HT1080 (cell line): ENCODE measurements at places on chromosomes 6 and 20.

DNA sequence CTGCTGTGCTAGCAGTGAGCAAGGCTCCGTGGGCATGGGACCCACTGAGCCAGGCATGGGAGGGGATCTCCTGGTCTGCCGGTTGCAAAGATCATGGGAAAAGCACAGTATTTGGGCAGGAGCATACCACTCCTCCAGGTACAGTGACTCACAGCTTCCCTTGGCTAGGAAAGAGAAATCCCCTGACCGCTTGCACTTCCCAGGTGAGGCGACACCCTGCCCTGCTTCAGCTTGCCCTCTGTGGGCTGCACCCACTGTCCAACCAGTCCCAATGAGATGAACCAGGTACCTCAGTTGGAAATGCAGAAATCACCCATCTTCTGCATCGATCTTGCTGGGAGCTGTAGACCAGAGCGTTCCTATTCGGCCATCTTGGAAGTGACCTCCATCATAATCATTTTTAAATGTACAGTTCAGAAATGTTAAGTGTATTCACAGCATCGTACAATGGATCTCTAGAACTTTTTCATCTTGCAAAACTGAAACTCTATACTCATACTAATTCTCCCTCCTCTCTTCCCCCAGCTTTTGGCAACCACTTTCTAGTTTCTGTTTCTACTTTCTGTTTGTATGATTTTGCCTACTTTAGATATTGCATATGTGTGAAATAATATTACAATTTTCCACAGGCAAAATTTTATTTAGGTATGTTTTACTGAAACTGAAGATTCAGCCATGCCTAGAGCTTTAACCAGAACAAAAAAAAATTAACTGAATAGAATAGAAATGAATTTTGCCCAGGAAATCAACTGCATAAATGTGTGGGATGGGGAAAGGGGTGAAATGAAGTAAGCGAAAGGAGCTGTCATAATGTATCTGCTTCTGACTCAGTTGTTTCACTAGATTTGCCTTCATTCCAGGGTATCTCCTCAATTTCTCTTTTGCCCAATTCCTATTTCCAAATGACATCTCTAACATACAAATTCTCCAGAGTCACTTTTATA lies 100.0 kb downstream of the RWDD2A start:
- no peak for DNase-seq

GRCh38 chr6:152636609-152637295 lies 410 bp downstream of the SYNE1 start:
- no peak for DNase-seq

DNA sequence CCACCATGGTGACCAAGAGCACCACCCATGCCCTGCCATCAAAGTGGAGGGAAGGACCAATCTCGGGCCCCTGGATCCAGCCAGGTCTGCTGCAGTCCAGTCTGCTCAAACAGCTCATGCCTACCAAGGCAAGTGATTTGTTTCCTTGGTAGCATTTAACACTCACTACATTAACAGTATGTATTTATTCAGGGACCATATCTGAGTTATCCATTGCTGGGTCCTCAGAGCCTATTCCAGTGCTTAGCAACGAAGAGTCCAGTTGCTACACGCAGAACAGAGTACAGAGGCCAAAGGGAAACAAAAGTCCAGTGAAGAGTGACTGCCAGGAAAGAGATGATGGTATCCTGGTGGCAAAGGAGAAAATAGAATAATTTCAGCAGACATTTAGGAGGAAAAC lies 352.2 kb downstream of the PTPRT start:
- DNase-seq, result no peak

DNA sequence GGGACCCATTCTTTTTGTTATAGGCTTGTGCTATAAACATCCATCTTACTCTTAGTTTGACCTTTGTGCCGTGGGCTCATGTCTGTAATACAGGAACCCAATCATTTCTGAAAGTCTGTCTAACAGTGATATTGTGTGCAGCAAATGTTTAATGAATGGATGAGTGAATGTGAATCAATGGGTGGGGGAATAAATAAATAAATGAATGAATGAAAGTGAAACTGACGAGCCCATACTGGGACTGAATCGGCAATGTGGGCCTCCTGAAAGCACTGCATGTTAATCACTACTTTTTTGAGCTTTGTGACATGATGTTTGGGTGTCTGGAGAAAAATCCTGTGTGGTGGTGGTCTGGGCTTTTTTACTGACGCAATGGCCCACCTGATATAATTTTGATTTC lies 175.0 kb downstream of the GMPR start:
- no peak for DNase-seq

DNA sequence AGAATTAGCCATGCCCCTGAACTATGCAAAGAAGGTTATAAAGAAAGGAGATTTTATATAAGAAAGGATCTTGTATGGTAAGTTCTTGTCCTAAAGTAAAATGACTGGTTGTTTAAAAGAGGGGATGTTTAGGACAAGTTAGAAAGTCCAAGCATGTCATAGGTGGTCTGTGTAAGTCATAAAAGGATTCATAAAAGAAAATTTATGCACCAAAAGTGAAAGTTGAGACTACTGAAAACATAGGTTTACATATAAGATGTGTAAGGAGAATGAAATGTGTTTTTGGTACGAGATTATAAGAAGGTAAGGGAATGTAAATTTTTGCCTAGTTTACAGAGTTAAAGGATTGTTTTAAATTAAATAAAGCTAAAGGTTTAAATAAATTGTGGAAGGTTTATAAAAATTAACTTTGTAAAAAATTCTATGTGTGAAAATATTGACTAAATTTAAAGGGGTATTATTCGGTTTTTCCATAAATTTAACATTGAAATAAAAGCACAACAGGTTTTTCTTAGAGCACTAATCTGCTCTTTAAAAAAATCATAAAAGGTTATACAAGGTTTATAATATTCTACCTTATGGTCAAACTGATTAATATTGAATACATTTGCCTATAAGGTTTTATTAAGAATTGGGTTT lies 93.6 kb upstream of the UST start:
- DNase-seq, result no peak

DNA sequence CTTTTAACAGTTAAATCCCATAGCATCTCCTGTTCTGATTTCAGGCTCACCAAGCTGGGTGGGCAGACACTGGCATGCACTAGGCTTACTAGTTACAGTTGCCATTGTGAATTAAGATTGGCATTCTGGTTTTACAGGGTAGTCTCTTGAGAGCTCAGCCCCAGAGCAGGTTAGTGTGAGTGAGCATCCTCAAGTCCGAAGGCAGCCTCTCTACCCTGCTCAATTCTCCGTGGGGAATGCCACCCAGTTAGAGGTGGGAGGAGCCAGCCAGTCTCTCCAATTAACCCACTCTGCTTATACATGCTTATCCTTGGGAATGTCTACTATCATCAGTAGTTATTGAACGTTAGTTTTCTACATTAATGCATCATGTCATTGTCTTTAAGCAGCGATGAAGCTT lies 8.9 kb upstream of the OGFRL1 start:
- DNase-seq, result no peak

DNA sequence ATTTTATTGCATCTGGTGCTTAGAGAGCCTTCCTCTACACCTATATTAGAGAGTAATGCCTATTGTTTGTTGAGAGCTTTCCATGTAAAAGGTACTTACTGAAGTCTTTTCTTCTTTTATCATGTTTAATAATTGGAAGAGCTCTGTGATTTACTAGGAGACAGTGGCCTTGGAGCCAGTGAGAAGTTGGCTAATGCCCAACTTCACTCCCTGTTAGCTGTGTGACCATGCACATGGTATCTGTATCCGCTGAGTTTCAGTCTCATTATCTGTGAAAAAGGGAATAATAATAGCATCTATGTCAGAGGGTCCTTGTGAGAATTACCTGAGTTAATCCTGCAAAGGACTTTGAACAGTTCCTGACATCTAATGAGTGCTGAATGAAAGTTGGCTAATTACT lies 105.0 kb downstream of the CD109 start:
- DNase-seq, result no peak

DNA sequence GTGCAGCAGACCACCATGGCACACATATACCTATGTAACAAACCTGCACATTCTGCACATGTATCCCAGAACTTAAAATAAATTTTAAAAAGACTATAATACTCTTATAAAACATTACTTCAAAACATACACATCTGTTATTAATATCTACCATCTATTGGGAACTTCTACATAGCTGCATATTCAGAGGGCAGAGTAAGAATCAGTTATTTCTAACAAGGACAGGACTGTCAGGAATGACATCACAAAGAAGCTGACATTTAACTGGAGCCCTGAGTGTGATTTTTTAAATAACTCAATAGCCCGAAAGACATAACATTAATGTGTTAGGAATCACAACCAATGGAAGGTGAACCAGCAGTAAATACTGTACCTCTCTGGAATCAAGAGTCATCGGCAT lies 276.7 kb upstream of the ECI2 start:
- DNase-seq, result no peak

- DNase-seq, result no peak
Measured at GRCh38 chr20:61303217-61303616, 51.2 kb downstream of the CDH4 start.

GRCh38 chr6:104527311-104527710 lies 332.4 kb downstream of the HACE1 start:
- no peak for DNase-seq

- DNase-seq, result no peak
Measured at GRCh38 chr20:57530327-57530981, 5.5 kb upstream of the CTCFL start.

DNA sequence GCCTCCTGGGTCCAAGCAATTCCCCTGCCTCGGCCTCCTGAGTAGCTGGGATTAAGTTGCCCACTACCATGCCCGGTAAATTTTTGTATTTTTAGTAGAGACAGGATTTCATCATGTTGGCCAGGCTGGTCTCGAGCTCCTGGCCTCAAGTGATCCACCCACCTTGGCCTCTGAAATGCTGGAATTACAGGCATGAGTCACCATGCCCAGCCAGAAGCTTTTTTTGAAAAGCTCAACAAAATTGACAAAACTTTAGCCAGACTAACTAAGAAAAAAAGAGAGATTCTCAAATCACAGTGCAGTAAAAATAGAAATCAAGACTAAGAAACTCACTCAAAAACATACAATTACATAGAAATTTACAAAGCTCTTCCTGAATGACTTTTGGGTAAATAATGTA lies 420.6 kb downstream of the COL12A1 start:
- DNase-seq, result no peak

GRCh38 chr6:104473021-104473429 lies 386.7 kb downstream of the HACE1 start:
- DNase-seq, result no peak

- peak; percentile 25 for DNase-seq
Measured at GRCh38 chr6:143569040-143569439, 57.5 kb upstream of the FUCA2 start.

- DNase-seq, result no peak
Measured at GRCh38 chr20:21424846-21425245, 27.5 kb upstream of the NKX2-4 start.

DNA sequence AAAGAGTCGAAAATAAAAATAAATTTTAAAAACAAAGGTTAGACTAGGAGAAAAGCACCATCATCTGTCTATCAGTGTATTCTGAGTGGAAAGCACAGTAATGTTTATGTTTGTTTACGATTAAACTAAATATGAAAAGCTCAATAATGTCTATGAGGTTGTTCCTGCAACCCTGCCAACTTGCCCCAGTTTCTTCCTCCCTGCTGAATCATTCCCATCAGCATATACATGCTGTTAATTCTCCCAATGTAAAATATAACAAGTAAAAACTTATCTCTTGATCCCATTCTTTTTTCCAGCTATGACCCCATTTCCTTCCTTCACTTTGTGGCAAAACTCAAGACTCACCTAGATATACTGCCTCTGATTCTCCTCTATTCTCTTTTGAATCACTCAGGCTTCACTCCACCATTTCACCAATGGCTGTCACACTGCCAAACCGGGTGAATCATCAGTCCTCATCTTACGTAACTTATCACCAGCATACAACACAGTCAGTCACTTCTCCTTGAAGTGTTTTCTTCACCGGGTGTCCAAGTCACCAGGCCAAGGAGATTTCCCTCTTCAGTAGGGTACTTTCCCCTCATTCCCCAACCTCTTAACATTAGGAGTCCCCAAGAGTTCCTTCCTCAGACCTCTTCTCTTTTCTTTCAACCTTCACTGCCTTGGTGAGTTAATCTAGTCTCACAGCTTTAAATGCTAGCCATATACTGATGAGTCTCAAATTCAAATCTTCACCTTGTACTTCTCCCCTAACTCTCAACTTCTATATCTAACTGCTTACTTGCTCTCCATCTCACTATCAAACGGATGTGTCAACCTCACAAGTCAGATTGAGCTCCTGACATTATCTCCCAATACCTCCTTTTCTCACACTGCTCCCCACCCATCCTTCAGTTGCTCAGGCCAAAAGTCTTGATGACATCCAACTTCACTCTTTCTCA lies 6.2 kb downstream of the TMEM242 start:
- peak; percentile 95 for DNase-seq

- no peak for DNase-seq
Measured at GRCh38 chr20:5153152-5153467, 26.3 kb downstream of the CDS2 start.

DNA sequence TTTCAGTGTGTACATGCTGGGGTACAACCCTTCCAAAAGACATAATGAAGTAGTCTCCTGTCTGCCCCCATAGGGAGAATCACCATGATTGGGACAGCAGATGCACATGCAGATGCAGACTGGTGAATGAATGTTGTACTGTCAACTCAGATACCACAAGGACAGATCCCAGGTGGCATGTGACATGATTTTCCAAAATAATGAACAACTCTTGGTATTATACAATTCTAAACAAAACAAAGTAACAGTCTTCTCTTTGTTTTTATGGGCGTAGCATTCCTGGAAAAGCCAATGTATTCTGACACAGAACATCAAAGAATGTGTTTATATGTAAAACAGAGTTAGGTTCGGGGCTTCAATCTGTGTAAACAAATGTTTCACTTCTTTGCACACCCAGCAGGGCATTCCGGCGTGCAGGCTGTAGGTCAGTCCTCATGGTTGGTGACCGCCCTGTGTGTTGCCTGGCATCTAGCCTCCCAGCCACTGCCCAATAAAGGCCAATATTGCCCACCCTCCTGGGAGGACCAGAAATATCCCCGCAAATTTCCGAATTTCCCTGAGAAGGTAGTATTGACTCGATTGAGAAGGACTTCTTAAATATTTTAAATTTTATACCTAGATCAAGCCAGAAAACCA lies 127.7 kb downstream of the KLHL32 start:
- no peak for DNase-seq

DNA sequence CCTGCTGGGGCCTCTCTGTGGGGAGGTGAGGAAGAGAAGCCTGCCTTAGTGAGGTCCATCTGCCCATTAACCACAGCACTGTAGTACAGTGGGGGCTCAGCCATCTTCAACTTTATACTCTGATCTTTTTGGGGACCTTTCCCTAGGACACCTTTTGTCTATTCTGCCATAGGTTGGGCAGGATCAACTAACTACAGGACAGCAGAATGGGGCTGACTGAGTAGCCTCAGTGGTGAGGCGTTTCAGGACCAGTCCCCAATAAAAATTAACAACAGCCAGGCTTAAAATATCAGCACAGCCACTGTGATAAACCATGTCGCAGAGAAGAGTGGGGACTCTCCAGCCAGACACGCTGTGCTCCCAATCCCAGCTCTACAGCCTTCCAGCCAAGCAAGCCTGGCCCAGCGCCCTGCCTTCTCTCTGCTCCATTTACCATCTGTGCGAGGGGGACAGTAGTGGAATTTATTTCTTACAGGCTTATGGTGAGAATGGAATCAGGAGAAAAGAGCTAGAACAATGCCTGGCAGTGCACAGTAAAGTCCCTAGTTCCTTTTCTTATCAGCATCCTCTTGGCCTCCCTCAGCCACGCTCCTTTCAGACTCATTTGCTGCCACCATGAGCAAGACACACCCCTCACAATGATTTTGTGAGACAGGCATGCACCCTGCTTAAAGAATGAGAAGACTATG lies 75.5 kb downstream of the SLC22A23 start:
- DNase-seq, result no peak
